ENCODE measurements at places on chromosomes 5 and 9.

- no peak for DNase-seq
Measured at GRCh38 chr5:31921852-31922305, 252.2 kb downstream of the GOLPH3 start.

- DNase-seq, result no peak
Measured at GRCh38 chr9:124452326-124452725, 2.1 kb downstream of the ADGRD2 start.

DNA sequence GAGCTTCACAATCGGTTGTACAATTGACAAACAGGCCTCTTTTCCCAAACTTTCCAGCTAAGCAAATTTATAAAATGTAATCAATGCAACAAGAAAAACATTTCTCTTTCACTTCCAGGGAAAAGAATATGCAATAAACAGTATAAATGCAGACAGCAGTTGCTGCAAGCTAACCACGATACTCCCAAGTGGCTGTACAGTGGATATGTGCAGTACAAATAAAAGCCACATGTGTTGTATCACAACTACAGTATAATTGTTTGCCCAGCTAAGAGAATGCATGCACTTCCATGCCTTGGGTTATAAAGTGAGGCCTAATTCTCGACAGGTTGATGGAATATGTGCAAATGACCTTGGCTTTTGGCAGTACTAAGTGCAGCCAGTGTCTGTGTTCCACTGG is 16.7 kb upstream of the PDCL start:
- no peak for DNase-seq

DNA sequence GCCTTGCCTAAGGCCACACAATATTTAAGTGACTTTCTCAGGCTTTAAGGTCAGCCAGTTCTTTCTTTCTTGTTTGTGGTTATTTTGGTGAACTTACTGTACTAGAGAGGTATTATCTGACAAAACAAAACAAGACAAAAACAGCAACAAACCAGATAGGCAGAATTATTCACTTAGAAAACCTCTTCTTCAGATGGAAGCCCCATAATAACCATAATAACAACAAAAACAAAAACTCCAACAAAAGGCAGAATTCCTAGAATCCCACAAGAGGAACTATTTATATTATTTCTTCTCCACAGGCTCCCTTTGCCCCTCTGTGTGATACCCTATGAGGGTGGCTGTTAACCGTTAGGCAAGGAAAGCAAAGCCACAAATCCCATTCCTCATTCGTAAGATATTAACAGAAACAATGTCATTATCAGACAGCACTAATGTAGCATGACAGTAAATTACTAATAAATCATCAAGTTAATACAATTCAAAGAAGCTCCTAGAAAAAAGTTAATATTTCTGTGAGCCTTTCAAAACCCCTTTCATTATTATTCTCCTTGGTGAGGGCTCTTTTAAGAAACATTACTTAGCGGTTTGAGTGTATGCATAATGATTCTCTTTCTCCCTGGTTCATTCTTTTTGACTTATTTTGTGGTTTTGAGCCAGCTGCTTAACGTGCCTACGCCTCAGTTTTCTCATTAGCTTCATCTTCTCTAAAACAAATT is 274.9 kb downstream of the EFNA5 start:
- no peak for DNase-seq

DNA sequence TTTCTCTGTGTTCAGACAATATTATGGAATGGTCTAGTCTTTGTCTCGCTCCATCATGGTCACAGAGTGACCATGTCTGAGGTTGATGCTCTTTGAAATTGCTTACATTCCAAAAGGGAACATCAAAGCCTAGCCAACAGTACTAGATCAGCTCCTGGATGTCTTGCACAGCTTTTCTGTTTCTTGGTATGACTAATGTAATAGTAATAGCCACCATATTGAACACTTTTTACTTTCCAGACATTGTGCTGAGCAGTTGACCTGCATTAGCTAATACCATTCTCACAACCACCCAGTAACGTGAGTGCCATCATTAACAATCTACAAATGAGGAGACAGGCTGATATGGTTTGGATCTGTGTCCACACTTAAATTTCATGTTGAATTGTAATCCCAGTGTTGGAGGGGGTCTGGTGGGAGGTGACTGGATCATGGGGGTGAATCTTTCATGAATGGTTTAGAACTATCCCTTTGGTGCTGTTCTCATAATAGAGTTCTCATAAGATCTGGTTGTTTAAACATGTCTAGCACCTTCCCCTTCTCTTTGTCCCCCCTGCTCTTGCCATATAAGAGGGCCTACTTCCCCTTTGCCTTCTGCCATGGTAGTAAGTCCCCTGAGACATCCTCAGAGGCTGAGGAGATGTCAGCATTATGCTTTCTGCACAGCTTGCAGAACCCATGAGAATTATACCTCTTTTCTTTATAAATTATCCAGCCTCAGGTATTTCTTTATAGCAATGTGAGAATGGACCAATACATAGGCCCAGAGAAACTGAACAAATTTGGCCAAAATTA is 577.5 kb upstream of the CLINT1 start:
- no peak for DNase-seq

Data from stimulated activated CD4-positive, alpha-beta T cell treated with anti-CD3 and anti-CD28 coated beads, Interleukin-1b, Interleukin-23, amount 100 ng/mL, for 1 hour (primary cell).